NCI-H1417 treated with DMSO at 0.1 percent for 48 hours (cell line): ENCODE measurements at places on chromosomes 5 and 9.

GRCh38 chr5:151002250-151002649 lies 18.1 kb upstream of the GPX3 start:
- DNase-seq: no peak

DNA sequence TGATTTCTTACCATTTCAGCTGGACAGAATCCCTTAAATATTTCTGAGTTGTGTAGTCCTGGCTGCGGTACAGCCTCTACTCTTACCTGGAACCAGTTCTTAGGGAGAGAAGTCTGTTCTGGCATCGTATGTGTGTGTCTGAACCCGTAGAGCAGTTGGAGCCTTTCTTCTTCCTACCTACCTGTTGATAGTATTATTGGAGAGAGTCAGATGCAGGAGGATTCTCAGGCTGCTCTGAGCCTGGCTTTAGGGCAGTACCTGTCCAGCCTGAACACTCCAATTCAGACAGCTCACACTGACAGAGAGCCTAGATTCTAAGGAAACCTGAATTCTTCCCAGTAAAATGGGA lies 190.1 kb downstream of the CD180 start:
- no peak for DNase-seq

GRCh38 chr5:23631302-23632045 lies 124.1 kb downstream of the PRDM9 start:
- no peak for DNase-seq

- DNase-seq: no peak
These were observed 50.1 kb downstream of the PTTG1 start for GRCh38 chr5:160471761-160472160.

GRCh38 chr5:160442824-160443431 lies 21.3 kb downstream of the PTTG1 start:
- no peak for DNase-seq

- no peak for DNase-seq
These were observed 3.3 kb upstream of the FAM170A start for GRCh38 chr5:119626086-119626485.

GRCh38 chr5:119378075-119378700 lies 22.4 kb downstream of the TNFAIP8 start:
- DNase-seq: no peak

DNA sequence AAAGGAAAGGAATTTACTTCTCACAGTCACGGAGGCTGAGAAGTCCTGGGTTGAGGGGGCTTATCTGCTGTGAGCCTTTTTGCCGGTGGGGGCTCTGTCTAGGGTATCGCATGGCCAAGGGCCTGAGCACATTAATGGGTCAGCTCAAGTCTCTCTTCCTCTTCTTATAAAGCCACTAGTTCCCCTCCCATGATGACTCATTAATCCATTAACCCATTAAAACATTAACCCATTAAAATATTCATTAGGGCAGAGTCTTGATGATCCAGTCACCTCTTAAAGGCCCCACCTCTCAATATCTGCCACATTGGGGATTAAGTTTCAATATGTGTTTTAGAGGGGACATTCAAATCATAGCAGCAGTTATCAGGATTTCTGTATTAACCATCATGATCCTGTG lies 406.3 kb downstream of the SPOCK1 start:
- no peak for DNase-seq

DNA sequence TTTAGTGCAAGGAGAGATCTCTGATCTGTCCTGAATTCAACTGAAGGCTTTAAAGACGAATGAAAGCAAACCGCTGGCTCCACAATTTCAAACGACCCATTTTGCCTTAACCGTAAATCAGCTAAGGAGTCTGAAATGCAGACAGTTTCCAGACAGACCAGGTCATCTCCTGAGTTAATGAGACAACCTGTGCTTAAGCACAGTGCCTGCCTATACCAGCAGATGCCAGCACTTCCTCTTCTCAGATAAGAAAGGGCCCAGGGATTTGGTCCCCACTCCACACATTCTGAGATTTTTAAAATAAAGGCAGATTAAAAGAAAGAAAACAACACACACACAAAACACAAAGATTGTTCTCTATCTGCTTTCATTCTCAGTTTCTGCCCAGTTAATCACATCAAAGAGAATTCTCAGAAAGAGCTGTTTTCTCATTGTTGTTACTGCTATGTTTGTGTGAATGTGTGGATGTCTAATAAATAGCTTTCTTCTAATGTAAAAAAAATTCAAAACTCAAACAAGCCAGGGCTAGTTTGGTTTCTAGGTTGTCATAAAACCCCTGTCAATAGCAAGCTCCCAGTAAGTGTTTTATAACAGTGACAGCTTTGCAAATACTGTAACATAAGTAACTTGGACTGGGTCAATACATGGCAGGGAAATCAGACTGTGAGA lies 157.7 kb upstream of the SLC24A2 start:
- DNase-seq: no peak

DNA sequence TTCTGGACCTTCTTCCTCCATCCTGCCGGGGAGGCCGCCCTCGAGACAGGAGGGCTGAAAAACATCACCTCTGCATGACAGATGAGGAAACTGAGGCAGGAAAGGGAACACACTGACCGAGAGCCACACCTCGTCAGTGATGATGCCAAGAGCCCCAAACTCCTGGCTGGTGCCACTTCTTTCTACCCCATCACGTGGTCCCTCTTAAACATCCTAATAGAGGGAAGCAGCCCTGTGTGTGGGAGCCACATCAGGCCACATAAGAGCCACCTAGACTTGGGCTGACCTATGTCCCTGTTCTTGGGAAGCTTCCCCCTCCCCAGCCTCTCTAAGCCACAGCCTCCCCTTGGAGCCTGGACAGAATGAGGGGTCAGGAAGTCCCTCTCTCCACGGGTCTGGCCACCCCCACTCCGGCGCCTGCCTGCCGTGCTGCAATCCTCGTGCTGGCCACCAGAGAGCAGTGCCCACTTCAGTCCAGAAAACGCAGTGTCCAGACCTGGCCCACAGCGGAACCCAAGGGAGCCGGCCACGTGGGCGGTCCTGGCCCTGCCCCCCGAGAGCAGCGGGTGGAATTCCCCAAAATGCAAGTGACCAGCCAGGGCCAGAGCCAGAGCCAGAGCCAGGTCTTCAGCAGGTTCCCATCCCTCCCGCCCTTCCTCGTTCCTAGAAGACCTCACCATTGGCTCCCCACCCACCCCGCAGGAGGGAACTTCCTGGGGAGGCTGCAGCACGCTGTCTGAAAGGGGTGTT lies 54.7 kb upstream of the SARDH start:
- no peak for DNase-seq

DNA sequence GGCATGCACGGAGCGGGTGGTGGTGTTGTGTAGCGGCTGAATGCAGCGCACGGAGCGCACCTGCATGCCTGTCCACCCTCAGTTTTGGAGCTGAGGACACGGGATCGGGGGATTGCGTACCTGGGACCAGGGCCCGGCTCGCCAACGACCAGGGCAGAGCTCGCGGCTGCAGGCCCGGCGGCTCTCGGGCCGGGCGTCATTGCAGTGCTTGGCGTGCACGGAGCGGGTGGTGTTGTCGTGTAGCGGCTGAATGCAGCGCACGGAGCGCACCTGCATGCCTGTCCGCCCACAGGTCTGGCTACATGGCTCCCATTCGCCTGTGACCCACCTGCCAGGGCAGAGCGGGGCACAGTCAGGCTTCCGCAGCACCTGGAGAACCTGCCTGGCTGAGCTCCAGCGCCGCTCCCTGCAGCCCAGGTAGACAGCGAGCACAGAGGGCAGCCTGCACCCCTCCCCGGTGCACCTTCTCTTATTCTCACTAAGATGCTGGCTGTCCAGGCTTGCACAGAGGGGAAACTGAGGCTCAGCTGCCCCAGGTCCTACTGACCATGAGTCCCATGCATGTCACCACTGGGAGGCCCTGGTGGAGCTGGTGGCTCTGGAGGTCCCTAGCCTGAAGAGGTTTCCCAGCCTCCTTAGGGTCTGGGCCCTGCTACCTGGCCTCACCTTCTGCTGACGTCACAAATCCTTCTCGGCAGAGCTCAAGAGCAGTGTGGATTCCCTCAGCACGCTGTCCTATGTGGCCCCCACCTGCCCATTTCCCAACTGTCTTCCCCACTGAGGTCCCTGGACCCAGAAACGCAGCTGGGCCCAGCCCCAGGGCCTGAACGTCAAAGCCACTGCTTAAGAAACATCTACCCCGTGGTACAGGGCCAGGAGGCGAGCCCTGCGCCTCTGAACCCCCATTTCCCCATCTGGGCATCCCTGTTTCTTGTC lies 64.9 kb downstream of the ZNF354C start:
- DNase-seq: no peak

DNA sequence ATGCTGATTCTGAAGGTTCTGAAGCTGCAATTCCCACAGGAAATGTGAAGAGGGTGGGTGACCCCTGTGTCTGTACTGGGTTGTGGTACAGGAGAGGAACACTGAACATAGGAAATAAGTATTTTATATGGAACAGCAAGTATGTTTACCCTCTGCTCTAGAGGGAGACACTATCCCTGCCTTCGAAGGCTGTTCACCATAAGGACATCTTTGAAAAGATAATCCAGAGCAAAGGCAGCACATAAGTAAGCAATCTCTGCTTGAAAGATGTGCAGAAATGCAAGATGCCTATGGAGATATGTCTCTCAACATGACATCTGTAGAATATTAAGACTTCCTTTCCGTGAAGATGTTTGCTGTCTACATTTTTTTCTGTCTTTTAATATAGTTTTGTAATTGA lies 184.4 kb upstream of the EFNA5 start:
- no peak for DNase-seq

DNA sequence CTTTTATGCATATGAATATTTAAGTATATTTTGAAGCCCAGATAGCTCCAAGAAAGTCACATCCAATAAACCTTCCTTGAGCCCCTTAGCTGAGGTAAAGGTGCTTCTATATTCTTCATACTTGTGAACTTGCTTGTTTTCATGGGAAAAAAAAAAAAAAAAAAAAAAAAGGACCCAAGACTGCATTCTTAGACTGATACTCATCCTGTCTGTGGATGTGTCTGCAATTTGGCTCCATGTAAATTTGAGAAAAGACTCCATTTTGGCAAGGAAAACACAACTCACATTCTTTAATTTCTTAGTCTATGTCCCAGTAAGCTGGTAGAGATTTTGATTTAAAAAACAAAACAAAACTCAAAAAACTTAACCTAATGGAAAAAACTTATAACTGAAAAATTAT lies 238.3 kb downstream of the FBXL17 start:
- no peak for DNase-seq

DNA sequence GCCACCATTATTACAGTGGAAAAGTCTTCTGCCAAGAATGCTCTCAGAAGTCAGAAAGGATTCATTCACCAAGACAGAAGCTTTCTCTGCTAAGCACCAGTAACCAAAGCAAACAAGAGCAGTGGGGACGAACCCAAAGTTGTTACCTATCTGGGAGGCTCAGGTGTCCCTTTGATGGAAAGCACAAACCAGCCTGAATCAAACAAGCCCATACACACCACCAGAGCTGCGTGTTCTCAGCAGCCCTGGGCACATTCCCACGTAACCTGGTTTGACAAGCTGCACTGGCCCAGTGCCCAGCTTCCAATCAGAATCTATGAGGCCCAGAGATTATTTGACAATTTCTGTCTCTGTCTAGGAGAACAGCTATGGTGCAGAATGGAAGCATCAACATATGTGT lies 252.6 kb downstream of the ACTL7B start:
- DNase-seq: no peak

GRCh38 chr9:70933321-70933720 lies 188.1 kb downstream of the TRPM3 start:
- DNase-seq: no peak

DNA sequence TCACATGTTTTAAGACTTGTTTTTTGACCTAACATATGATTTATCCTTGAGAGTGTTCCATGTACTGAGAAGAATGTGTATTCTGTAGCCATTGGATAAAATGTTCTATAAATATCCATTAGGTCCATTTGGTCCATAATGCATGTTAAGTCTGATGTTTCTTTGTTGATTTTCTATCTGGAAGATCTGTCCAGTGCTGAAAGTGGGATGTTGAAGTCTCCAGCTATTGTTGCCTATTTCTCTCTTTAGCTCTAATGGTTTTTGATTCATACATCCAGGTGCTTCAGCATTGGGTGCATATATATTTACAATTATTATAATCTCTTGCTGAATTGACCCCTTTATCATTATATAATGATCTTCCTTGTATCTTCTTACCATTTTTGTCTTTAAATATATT lies 451.1 kb downstream of the BRINP1 start:
- DNase-seq: no peak

GRCh38 chr9:974996-975739 lies 1.3 kb upstream of the DMRT3 start:
- DNase-seq: no peak

DNA sequence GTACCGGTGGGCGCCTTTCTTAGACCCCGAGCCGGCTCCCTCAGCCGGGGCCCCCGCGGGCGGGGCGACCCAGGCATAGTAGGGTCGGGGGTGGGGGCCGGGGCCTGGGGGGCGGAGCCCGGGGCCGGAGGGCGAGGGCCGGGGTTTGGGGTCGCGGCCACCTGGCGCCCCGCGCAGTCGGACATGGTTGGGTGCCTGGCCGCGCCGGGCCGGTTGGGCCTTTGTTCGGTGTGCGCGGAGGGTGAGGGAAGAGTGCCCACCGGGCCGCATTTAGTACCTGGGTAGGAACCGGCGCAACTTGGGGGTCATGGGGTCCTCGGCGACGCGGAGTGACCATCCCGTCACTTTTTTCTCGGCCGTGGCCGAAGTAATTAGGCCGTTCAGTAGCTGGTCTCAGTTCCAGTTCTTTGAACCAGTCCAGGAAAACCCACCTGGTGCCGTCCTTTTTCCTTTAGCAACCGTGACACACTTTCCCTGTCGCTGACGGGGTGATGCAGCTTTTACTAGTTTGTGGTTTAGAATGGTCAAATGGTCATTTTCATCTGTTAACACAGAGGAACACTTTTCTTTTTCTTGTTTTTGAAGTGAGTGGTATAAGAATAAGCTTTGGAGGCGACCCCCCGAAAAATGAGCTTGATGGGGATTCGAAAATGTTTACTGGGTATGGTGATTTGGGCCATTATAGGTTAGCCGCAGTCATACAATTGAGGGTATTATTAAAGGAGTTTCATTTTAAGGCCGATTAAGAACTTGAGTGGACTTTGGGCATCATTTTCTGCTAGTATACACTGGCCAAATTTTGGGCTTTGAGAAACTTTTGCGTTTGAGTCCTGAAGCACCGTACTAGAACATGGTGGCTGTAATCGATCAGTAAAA lies 589 bp downstream of the CKS2 start:
- DNase-seq: no peak

DNA sequence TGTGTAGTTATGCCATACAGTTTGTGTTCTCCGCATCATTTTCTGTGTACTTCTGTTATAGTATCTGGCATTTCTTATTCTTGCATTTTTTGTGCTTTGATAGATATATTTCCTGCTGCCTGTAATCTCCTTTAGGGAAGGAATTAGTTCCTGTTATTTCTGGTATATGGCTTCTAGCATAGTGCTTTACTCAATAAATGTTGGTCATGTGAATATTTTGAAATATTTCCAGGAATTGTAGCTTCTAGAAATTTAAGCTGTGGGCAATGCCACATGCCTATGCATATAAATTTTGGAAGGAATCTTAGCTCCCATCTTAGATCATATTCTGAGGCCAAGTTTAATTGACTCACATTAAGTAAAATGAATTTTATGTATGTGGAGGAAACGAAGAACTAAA lies 11.5 kb upstream of the PRRC1 start:
- DNase-seq: no peak
